Right atrium auricular region (tissue), 2 donors: ENCODE measurements at places on chromosomes 2 and 18.

DNA sequence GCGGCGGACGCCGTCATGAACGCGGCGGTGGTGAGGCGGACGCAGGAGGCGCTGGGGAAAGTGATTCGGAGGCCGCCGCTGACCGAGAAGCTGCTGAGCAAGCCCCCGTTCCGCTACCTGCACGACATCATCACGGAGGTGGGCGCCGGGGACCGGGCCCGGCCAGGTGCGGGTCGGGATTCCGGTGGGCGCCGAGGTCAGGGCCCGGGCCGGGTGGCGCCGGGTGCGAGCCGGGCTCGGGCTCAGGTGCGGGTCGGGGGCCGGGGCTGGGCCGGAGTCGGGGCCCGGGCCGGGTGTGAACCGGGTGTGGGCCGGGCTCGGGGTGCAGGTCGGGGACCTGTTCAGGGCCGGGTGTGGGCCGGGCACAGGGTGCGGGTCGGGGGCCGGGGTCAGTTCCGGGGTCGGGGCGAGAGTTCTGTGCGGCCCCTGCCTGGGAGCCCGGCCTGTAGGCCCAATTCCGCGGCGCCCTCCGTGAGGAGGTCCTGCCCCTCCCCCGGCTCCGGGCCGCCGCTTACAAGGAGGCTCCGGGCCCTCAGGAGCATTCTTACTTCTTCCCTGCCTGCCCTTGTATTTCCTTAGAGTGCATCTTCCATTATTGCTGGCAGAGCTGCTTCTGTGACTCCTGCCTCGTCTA is 447 bp downstream of the TRAF3IP1 start:
- DNase-seq = no peak

- no peak for DNase-seq
Measured at GRCh38 chr2:24228470-24228869, 53.6 kb downstream of the FAM228A start.

GRCh38 chr2:15777795-15778371 is 162.5 kb upstream of the MYCN start:
- DNase-seq = no peak

DNA sequence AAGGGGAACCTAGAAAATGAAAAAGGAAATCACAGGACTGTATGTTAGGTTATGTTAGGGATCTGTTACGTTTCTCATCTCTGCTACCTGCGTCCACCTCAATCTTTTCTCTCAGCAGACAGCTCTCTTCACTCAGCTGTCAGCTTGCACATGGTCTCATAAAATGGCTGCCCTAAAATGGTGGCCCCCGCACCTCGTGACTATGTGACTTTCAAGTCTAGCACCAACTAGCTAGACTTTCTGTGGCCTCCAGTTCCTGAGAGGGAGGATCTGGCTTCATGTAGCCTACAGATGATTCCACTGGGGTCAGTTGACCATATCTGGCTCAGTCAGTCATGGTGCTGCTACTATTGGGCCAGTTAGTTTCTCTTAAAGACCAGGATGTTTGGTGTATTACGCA is 147.2 kb upstream of the SLC1A4 start:
- DNase-seq = no peak

- DNase-seq = no peak
Measured at GRCh38 chr2:118843483-118844132, 3.8 kb downstream of the EN1 start.

DNA sequence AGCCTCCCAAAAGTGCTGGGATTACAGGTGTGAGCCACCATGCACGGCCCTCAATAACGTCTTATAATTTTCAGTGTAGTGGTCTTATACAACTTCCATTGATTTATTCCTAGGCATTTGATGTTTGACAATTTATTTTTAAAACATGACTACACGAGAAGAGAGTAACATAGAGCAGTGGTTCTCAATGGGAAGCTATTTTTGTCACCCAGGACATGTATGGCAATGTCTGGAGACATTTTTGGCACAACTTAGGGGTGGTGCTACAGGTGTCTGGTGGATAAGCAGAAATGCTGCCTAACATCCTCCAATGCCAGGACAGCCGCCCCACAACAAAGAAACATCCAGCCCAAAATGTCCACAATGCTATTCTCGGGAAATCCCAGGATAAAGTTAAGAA is 12.7 kb upstream of the ANXA4 start:
- no peak for DNase-seq

DNA sequence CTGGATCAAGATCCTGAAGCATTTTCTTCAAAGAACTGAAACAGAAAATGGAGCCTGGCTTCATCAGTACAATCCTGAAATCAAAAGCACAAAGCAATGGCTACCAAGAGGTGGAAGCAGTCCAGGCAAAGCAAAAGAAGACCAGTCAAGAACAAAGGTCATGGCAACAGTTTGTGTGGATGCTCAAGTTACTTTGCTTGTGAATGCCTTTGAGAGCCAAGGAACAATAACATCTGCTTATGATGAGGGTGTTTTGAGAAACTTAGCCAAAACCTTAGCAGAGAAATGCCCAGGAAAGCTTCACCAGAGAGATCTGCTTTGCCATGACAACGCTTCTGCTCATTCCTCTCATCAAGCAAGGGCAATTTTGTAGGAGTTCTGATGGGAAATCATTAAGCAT is 723.1 kb downstream of the TMEM182 start:
- DNase-seq = no peak

DNA sequence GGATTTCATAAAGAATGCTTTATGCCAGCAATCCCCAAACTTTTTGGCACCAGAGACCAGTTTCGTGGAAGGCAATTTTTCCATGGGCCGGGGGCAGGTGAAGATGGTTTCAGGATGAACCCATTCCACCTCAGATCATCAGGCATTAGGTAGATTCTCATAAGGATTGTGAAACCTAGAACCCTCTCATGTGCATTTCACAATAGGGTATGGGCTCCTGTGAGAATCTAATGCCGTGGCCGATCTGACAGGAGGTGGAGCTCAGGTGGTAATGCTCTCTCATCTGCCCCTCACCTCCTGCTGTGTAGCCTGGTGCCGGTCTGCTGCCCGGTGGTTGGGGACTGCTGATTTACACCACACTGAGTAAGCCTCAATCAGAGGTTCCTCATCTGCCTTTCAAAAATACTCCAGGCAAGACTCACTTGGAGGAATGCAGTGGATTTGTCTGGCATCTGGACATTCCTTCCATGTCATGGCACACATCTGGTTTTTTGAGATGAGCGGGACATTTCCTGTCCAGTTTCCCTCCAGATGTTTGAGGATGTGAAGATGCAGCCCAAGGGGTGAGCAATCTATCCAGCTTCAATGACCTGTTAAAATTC is 185.8 kb downstream of the VAPA start:
- no peak for DNase-seq

- DNase-seq = no peak
Measured at GRCh38 chr18:64474255-64474654, 325.4 kb upstream of the LINC00305 start.

DNA sequence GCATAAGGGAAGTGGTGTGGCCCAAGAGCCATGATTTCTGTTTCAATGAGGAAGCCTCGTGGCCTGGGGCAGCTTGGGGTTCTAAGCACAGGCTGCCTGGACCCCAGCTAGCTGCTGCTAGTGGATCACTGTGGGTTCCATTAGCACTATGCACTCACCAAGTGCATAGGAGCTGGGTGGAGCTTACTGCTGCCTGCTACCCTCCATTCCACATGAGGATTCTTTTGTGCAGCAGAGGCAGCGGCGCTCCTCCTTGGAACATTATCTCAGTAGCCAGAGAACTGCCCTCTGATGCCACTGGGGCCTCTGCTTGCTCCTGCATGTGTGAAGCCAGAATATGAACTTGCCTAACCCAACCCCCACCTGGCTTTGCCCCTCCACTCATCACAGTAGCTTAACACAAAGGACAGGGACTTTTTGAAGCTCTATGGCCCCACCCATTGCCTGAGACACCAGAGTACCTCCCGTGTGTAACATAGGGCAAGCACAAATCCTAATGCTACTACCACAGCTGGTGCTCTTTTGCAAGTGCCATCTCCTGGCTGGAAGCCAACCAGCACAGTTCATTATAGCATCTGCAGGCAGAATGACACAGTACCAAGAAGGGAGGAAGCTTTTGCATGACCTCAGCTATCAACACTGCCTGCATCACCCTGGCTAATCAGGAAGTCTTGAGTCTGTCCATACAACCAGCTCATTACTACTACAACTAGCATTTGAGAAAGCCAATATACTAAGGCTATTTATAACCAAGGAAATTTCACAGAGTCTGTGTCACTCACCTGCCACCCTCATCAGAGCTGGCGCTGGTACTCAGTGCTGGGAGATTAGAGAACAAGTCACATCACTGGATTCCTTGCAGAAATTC is 297.0 kb upstream of the GULP1 start:
- no peak for DNase-seq

- DNase-seq = peak; percentile 13
Measured at GRCh38 chr2:8018956-8019355, 662.9 kb upstream of the ID2 start.

DNA sequence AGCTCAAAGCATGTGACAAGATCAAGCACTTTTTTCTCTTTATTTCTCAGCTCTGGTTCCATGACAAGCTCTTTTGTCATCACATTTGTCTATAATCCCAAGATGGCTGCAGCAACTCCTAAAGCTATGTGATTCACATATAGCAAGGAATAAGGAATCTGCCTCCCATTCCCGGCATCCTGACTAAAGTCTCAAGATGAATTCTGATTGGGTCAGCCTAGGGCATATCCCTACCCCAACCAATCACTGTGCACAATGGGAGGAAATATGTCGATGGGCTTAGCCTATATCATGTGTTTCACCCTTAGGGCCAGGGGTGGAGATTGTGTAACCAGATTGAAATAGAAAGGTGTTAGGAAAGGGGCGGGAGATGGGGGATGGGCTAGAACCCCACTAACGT is 23.1 kb upstream of the COLEC12 start:
- DNase-seq = no peak

- no peak for DNase-seq
Measured at GRCh38 chr2:51516667-51517066, 484.7 kb upstream of the NRXN1 start.

GRCh38 chr2:8965216-8965969 is 38.1 kb downstream of the MBOAT2 start:
- no peak for DNase-seq

DNA sequence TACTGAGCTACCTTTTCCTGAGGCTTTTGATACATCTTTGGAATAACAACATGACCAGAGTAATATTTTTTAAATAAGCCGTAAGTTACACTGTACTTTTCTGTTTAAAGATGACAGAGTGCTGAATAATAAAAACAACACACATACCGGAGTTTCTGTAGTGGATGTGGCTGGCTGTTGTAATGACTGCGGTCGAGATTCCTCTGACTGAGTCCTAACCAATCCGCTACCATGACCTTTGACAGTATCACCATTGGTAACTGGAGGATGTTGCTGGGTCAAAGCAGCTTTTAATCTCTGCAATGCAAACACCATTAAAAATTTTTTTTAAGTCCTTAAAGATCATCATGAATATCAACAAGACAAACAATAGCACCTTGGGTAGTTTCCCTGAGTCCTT is 70.7 kb downstream of the ATF2 start:
- DNase-seq = no peak

- no peak for DNase-seq
Measured at GRCh38 chr2:232687382-232688160, 9.6 kb upstream of the GIGYF2 start.

- no peak for DNase-seq
Measured at GRCh38 chr2:144084114-144084661, 435.7 kb downstream of the ZEB2 start.

- DNase-seq = no peak
Measured at GRCh38 chr2:96308248-96308647, 2.9 kb upstream of the SNRNP200 start.

- no peak for DNase-seq
Measured at GRCh38 chr2:216078776-216079175, 2.8 kb downstream of the PECR start.

DNA sequence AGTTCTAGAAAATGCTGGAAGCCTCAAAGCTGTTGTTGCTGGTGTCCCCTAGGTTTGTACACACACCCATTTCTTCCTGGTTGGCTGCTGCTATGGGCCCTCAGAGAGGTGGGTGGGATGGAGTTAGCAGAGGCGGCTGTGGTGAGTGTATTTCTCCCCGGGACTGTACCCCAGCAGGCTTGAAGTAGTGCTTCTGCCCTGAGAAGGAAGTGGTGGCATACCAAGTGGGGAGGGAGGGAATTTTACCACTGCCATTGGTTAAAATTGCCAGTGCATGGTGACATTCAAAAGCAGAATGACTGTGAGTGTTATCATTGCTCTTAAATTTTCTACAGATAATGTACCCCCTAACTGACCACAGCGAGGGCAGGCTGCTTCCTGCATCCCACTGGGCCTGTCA is 125.6 kb upstream of the CAPN13 start:
- DNase-seq = no peak

- peak; percentile 56 for DNase-seq
Measured at GRCh38 chr2:94870440-94871225, 597 bp upstream of the TEKT4 start.

- no peak for DNase-seq
Measured at GRCh38 chr2:47193607-47194006, 38.5 kb upstream of the STPG4 start.

GRCh38 chr18:32730068-32730467 is 42.8 kb downstream of the KLHL14 start:
- DNase-seq = no peak

- DNase-seq = no peak
Measured at GRCh38 chr2:160680294-160680693, 186.7 kb upstream of the RBMS1 start.

DNA sequence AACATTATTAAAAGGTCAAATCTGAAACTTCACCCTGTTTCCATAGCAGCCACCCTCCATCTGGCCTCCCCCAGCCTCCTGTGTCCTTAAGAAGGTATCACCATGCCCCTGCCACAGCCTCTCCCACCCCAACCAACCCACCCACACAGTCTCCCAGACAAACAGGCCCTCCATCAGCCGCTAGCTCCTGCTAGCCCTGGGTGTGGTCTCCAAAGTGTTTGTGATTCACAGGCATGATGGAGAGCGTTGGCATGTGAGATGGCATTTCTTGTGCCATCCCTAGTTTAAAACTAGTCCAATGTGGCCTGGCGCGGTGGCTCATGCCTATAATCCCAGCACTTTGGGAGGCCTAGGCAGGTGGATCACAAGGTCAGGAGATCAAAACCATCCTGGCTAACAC is 44.9 kb upstream of the GPR45 start:
- no peak for DNase-seq

DNA sequence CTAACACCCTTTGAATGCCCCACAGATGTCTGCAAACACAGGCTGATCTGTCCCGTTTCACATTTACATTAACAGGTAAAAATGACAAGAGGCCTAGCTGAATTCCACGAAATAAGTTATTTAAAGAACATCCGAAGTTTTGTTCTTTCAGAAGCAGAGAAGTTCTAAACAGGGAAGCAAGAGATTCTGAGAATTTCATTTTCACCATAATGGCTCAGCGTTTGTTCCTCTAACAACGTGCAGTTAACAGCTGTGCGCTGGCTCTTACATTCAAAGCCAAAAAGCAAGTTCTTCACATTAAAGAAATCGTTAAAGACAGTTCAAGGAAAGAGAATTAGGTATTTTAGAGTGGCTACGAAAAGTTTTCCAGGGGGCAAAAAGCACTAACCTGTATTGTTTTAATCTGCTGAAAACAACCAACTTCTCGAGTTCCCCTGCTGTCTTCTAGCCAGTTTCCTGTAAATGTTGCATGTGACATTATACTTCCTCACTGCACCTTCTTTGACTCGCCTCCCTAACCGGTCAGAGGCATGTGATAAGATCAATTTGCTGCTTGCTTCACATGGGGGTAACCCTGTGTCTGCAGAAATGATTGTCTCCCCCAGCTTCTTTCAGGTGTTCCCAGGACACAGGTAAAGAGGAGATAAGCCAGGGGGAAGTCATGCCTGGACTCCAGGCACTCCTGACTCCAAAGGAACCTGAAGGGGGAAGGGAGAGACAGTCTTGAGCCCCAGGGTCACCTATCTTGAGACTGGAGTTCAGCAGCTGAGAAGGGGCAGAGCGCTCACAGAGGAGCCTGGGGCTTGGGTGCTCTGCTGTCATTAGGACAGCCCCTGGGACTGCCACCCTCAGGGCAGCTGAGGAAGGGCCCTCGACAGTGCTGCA is 36.8 kb upstream of the WIPF1 start:
- no peak for DNase-seq
